Activated CD4-positive, alpha-beta T cell treated with anti-CD3 and anti-CD28 coated beads, Interleukin-2, amount 50 U/mL, for 16 hours (primary cell): ENCODE measurements at places on chromosomes 5 and 9.
A peak's percentile ranks its signal among the peaks of the same experiment; 100 is the strongest.

- no peak for DNase-seq
These were observed 15.8 kb downstream of the PTPA start for GRCh38 chr9:129126749-129127618.

DNA sequence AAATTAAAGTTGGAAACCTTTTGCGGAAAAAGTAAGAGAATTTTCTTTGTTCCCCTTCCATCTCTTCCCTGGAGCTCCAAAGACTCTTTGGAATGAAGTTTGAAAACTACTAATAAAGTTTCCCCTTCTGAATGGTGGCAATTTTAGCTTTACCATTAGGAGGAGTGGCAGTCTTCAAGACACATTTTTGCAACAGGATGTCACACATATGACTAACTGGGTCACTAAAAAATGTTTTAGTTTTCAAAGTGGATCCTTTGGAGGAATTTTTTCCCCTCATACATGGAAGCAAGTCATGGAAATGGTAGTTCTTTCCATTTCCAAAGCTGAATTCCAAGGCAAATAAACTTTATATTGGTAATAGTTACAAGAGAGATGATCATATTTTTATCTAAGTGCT lies 15.6 kb downstream of the FBXO4 start:
- DNase-seq: no peak

DNA sequence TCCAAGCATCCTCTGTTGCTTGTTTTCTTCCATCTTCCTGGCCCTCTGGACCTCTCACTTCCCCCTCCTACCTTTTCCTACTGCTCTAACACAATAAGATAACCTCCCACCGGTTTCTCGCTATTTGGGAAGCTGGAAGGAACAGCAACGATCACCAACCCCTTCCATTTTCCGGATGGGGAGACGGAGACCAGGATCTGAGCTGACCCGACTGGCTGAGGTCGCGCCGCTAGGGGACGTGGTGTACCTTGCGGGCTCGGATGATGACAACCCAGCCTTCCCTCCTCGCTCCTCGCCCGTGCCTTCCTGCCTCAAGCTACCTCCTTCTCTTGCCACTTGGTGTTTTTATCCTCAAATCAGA lies 1.9 kb downstream of the LPAR1 start:
- no peak for DNase-seq

DNA sequence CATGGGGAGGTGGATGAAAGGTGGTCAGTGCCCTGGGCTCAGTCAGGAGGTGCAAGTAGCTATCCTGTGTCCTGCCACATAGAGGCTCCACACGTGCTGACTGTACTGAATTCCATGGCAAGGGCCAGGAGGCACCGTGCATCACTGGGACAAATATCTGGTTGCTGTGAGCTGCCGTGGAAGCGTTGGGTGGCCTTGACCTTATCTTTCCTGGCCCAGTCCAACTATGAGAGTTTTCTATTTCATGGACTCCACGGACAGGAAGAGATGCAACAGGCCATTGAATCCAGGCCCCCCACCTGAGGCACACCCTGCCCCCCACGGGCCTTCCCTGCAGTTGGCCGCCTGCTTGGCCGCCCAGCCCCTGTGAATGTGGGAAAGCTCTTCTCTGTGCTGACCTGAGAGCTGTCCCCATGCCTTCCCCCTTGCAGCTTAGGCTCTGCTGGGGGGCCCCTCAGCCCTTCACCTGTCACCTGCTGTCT lies 1.7 kb downstream of the GRHPR start:
- DNase-seq: no peak

DNA sequence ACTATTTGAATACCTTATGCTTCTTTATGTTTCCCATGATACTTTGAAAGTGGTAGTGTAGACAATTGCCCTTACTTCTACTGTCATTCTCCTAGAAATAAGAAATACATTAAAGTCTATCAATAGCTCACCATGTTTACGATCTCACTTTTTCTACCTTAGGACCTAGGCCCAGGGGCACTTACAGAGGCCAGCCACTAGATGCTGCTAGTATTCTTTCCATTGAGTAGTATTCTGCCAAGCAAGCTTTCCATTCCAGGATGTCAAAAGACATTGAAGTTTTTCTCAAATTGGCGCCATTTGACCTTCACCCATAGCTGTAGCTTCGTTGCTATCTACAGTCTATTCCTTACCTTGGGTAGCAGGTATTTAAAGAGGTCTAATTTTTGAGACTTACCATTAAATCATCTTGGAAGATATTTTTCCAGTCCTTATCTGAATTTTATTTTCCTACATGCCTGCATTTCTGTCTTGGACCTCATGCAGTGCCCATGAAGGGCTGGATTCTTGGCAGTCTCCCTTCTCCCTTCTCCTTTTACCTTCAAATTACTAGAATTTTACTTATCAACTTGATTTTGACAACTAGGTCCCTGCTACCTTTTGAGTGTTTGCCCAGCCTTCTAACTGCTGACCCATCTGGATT lies 246.0 kb upstream of the NUDT12 start:
- DNase-seq: peak; percentile 5

DNA sequence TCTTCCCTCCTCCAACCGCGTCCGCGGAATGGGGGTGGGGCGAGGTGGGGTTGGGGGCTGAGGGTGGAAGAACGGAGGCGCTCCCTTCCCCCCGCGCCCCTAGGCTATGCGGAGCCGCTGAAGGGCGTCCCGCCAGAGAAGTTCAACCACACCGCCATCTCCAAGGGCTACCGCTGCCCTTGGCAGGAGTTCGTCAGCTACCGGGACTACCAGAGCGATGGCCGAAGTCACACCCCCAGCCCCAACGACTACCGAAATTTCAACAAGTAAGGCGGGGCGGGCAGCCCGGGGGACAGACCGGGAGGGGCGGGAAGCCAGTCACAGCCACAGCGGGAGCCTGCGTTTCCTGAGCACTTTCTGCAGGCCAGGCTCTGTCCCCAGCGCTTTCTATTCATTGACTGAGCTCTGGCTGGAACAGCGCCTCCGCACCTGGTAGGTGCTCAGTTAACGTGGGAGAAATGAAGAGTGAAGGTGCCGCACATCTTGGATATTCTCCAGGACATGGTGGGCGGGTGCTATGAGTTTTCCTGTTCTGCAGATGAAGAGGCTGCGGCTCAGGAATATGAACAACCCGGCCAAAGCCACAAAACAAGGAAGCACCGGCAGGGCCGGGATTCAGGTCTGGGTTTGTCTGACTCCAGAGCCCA lies 11.3 kb downstream of the MYOZ3 start:
- peak; percentile 16 for DNase-seq

- DNase-seq: no peak
These were observed 55.3 kb downstream of the WNK2 start for GRCh38 chr9:93238953-93239925.

DNA sequence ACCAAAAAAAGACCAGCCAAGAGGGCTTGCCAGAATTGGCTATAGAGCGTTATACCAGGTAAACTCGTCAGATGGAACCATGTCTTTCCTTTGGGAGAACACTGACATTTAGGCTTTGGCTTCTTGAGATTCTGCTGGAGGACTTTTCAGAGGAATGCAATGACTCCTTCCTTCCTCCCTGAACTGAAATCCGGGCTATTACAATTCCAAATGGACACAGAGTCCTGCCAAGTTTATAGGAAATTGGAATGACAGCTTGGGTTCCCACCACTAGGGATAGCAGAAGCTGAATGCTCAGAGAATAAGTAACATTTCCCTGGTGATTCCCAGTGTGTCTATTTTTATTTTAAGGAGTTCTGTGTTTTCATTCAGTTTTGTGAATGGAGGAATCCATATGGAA lies 143.0 kb downstream of the FGF1 start:
- DNase-seq: no peak

DNA sequence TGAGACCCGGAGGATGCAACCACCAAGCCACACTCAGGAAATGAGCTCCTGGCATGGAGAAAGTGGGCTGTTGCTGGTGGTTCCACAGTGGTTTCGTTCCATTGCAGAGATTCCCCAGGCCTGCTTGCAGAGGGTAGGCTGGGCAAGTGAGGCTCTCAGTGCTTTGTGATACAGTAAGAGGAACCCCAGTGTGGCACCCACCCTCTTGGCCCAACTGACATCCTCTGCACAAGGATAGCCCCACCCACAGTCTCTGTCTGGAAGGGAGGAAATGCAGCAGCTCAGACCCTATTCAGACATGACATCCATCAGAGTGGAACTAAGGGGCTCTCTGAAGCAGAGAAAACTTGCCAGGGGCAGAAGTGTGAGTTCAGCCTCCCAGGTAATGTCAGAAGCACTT lies 69.6 kb upstream of the FSTL4 start:
- no peak for DNase-seq

DNA sequence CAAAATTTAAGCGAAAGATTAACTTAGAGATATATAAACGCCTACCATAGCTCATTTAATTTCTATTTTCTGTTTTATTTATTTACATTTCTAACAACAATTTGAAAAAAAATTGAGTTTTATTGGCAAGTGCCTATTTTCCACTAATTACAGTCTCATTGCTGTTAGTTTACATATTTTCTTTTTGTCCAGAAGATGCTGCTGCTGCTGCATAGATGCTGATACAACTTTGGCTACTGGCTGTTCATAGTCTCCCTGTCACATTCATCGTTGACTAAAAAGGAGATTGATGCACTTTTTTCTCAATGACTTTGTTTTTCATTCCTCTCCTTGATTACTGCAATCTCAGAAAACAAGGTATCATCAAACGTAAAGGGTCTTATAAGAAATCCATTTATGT lies 235.4 kb downstream of the CDH9 start:
- no peak for DNase-seq
